ENCODE measurements at places on chromosomes 2 and 18.
A peak's percentile ranks its signal among the peaks of the same experiment; 100 is the strongest.

DNA sequence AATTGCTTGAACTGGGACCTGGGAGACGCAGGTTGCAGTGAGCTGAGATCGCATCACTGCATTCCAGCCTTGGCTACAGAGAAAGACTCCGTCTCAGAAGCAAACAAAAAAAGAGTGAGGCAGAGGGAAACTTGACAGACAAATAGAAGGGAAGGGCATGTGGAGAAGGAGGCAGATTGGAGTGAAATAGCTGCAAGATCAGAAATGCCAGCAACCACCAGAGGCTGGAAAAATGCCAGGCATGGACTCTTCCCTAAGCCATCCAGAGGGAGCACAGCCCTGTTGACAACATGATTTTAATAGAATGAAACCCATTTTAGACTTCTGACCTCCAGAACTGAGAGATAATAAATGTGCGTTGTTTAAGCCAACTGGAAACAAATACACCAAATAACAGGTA is 447.2 kb upstream of the SPHKAP start:
- DNase-seq: no peak

GRCh38 chr2:234373060-234373459 is 123.8 kb downstream of the ARL4C start:
- no peak for DNase-seq

- no peak for DNase-seq
Observed at GRCh38 chr2:88615822-88616221, 11.4 kb downstream of the EIF2AK3 start.

GRCh38 chr18:68354176-68354575 is 360.7 kb downstream of the TMX3 start:
- DNase-seq: no peak

- peak; percentile 19 for DNase-seq
Observed at GRCh38 chr2:237724811-237725478, 73.6 kb upstream of the RBM44 start.

- no peak for DNase-seq
Observed at GRCh38 chr2:40128796-40129195, 323.1 kb downstream of the SLC8A1 start.

Measured in COR-L47 (cell line).